ENCODE measurements at places on chromosomes 2 and 18.

DNA sequence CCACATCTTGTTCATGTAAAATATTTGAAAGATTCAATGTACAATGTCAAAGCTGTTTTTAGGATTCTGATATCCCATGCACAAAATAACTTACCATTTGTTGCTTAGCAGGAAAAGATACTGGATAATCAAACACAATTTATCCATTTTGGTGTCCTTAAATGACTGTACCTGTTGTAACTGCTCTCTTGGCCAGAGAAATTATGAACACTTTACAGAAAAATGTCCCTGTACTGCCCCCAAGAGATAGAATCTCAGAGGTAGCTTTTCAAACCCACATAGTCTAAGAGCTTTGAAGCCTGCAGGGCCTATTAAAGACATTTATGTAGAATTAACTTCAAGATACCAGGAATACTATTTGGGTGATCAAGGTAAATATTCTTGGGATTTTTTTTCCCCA, 12.2 kb upstream of the ME2 start:
- peak; percentile 31 for DNase-seq

GRCh38 chr18:63951302-63951705, 2.2 kb downstream of the HMSD start:
- no peak for DNase-seq

GRCh38 chr2:71882236-71882946, 265.3 kb downstream of the CYP26B1 start:
- no peak for DNase-seq

DNA sequence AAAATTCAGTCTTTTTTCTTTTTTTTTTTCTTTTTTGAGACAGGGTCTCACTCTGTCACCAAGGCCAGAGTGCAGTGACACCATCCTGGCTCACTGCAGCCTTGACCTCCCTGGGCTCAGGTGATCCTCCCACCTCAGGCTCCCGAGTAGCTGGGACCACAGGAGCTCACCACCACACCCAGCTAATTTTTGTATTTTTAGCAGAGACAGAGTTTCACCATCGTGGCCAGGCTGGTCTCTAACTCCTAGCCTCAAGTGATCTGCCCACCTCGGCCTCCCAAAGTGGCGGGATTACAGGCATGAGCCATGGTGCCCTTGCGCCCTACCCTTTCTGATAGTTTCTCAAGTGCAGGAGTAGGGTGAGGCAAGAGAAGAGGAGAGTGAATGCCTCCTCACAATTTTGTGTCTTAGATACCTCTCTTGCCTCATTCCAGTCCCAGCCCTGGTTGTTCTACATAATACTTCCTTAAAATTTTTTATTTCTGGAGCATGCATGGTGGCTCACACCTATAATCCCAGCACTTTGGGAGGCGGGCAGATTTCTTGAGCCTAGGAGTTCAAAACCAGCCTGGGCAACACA, 68.2 kb upstream of the CAB39 start:
- no peak for DNase-seq

DNA sequence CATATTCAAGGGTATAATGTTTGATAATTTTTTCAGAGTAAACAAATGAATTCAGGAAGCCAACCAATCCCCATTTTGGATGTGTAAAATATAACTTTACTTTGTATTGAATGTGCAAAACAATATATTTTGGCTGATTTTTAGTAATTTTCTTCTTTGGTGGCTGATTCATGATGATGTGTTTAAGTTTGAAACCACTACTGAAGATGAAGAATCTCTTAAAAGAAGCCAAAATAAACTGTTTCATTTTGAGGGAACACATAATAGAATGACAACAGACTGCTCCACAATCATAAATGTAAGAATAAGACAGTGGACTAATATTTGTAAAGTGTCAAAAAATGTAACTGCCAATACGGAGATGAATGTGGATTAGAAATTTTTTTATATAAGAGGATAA, 52.5 kb upstream of the TRIM43 start:
- no peak for DNase-seq

- DNase-seq = no peak
Measured at GRCh38 chr2:176574484-176575236, 305.4 kb downstream of the MTX2 start.

- DNase-seq = no peak
Measured at GRCh38 chr2:227234429-227234828, 70.0 kb downstream of the COL4A3 start.
